ENCODE measurements at places on chromosomes 12 and 14. TPM values are rescaled to one million over a fixed set of nuclear protein-coding genes. Genes with fewer than 3 reads are reported as not detected.

LALBA gene
- total RNA-seq: not detected

TMEM263 gene
- 30.6 TPM for total RNA-seq

GOLGA3 gene
- total RNA-seq: 64.5 TPM

FGF6 gene
- total RNA-seq: not detected

DNA sequence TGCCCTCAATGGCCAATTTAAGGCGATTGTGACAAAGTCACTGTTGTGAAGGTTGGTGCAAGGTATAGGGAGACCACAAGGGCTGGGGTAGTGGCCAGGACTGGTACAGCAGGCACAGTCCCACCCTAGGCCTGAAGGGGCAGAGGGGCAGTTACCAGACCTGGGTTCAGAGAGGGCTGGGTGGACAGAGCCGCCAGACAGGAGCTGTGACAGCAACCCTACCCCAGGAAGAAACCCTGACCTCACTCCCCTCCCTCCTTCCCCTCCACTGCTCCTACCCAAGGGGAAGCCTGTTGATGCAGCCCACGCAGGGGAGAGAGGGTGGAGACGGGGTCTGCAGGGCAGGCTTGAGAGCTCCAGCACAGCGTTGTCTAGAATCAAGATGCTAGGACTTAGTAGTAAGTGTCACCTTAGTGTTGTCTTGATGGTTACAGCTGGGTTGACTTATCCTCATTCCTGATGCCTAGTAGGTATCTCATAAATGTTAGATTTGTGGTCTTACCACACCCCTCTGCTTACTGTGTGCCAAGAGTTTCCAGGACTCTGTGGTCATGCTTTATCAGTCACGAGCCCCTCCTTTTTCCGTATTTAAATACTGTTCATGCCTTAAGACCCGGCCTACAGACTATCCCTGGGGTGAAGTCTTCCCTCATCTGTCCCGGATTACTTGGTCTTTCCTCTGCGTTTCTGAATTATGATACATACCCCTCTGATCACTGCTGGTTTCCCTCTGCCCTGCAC is 14.4 kb downstream of the EML1 start:
- no peak overlapping the region for H3K27ac ChIP-seq
- H3K27me3 ChIP-seq: peaks cover 25% of the 10 kb centered on the region
- no peak overlapping the region for H3K4me3 ChIP-seq

Data from activated T-helper 2 cell treated with anti-CD3 and anti-CD28 coated beads, Interferon-gamma antibody, Interleukin-2, Interleukin-4, amounts not matched to agents 10 μg/mL and 5 μg/mL and 100 μg/mL, durations not matched to agents 14 hours and 24 hours and 36 hours (primary cell).